ENCODE measurements at places on chromosomes 5 and 9. TPM values are rescaled to one million over a fixed set of nuclear protein-coding genes. Genes with fewer than 3 reads are reported as not detected.

DNA sequence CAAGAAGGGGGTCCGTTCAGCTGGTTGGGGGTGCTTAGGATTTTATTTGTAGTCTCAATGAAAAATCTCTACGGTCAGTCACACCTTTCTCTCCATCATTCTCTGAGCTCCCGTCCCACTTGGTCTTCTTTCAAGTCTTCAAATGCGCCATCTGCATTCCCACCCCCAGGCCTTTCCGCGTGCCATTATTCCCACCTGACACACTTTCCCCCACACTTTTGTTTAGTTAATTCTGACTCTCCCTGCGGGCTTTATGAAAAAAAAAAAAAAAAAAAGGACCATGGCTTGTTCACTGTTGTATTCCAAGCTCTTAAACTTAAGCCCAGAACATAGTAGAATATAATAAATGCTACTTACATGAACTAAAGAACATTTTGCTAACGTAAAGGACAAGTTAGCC is 11.7 kb upstream of the OR5C1 start:
- DNase-seq, result no peak

The RC3H2 gene
- total RNA-seq, result 78.8 TPM

DNA sequence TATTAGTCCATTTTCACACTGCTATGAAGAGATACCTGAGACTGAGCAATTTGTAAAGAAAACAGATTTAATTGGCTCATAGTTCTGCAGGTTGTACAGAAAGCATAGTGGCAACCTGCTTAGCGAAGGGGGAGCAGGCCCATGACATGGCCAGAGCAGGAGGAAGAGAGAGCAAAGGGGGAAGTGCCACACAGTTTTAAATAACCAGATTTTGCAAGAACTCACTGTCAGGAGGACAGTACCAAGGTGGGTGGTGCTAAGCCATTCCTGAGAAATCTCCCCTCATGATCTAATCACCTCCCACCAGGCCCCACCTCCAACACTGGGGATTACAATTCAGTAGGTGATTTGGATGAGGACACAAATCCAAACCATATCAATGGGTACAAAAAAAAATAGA is 16.8 kb upstream of the PCSK5 start:
- DNase-seq, result no peak

DNA sequence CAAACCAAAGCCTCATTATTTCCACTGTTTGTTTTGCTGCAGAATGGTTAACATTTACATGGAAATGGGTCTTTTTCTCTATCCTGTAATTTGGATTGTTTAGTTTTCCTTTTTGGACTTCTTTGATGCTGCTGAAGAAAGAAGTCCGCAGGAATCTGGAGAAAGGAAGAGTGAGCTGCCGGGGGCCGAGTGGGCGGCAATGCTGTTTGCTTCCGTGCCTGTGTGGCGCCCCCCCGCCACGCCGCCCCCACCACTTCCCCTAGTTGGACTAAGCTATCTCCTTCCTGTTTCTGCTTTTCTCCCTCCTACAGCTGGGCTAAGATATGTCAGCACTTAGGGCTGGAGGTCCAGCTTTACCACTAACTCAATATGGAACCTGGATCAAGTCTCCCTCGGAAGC is 39.7 kb downstream of the ACTL7B start:
- DNase-seq, result no peak

DNA sequence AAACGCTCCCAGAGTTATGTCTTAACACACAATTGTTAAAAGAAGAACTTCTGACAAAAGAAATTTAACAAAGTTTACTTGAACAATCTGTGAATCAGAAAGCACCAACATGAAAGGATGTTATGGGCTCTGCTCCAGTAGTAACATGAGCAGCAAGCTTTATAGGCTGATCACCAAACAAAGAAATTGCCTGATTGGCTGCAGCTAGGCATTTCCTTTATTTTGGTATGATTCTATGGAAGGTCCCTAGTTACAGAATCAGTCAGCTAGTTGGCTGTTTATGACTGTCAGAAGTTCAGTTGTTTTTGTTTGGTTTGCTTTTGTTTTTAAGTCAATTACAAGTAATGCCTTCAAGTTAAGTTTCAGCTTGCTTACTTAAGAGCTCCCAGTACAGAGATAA is 102.4 kb upstream of the SMC2 start:
- no peak for DNase-seq

Data from natural killer cell (primary cell).